ENCODE measurements at places on chromosomes 11 and 22. TPM values are rescaled to one million over a fixed set of nuclear protein-coding genes. Genes with fewer than 3 reads are reported as not detected.

ZNF280B gene
- total RNA-seq, result 5.0 TPM

OR5B21 gene
- total RNA-seq, result not detected

GRIA4 gene
- total RNA-seq, result 141 TPM

GAL3ST1 gene
- total RNA-seq, result 1.6 TPM

PIK3IP1 gene
- 21.6 TPM for total RNA-seq

OR52E8 gene
- 0.63 TPM for total RNA-seq

P2RY2 gene
- total RNA-seq, result not detected

DERL3 gene
- total RNA-seq, result 2.2 TPM

RIC3 gene
- 61.0 TPM for total RNA-seq

PTPRCAP gene
- total RNA-seq, result 0.63 TPM

UCP3 gene
- total RNA-seq, result 6.3 TPM

RASGRP2 gene
- total RNA-seq, result 40.7 TPM

OR5A1 gene
- total RNA-seq, result not detected

OR51B4 gene
- 0.94 TPM for total RNA-seq

EI24 gene
- 84.8 TPM for total RNA-seq

OR52N4 gene
- total RNA-seq, result 0.63 TPM

C11orf42 gene
- not detected for total RNA-seq

OR9I1 gene
- not detected for total RNA-seq

OR56B1 gene
- not detected for total RNA-seq

TRPC6 gene
- 10.0 TPM for total RNA-seq

KRTAP5-11 gene
- not detected for total RNA-seq

MOV10L1 gene
- total RNA-seq, result 1.9 TPM

NRIP3 gene
- 8.8 TPM for total RNA-seq

IL10RA gene
- 1.6 TPM for total RNA-seq

OR8B8 gene
- total RNA-seq, result not detected

HSPA8 gene
- total RNA-seq, result 2,873 TPM

LRRC51 gene
- 8.8 TPM for total RNA-seq

CEP126 gene
- total RNA-seq, result 14.7 TPM

PTGDR2 gene
- 1.3 TPM for total RNA-seq

JAM3 gene
- 46.0 TPM for total RNA-seq

PARVA gene
- total RNA-seq, result 5.0 TPM

SLC7A4 gene
- 1.6 TPM for total RNA-seq

PLEKHA7 gene
- 18.5 TPM for total RNA-seq

TEX54 gene
- not detected for total RNA-seq

ACP2 gene
- 30.7 TPM for total RNA-seq

CACNA1I gene
- total RNA-seq, result 13.5 TPM

MIOX gene
- not detected for total RNA-seq

KRTAP5-1 gene
- not detected for total RNA-seq

MRGPRX3 gene
- total RNA-seq, result not detected

TMPRSS5 gene
- total RNA-seq, result 4.1 TPM

NAV2 gene
- total RNA-seq, result 51.0 TPM
